Activated CD4-positive, alpha-beta T cell treated with anti-CD3 and anti-CD28 coated beads, Interleukin-2, amount 50 U/mL, for 4 hours (primary cell): ENCODE measurements at places on chromosomes 5 and 9.

DNA sequence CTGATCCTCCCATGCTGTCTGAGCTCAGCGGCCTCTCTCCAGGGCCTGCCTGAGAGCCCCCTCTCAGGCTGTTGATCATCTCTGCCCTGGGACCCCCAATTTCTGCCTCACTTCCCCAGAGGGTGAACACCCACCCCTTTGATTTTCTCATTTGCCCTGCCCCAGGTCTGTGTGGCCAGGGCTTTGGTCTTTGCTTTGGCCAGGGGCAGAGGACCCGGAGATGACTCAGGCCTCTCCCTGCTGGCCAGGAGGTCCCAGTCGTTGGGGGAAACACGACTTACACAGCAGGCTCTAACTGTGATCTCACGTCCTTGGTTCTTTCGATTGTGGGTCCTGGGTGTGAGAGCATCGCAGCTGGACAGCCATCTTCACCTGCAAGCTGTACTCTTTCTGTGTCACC lies 1.1 kb upstream of the ADAMTS2 start:
- no peak for DNase-seq

GRCh38 chr5:124639095-124639665 lies 107.3 kb downstream of the ZNF608 start:
- DNase-seq: no peak

GRCh38 chr9:33159777-33160127 lies 7.4 kb downstream of the B4GALT1 start:
- peak; percentile 49 for DNase-seq

- no peak for DNase-seq
These were observed 2.0 kb upstream of the C1QTNF3 start for GRCh38 chr5:34045023-34045422.

- DNase-seq: no peak
These were observed 234.8 kb downstream of the GLIS3 start for GRCh38 chr9:4065054-4065453.

DNA sequence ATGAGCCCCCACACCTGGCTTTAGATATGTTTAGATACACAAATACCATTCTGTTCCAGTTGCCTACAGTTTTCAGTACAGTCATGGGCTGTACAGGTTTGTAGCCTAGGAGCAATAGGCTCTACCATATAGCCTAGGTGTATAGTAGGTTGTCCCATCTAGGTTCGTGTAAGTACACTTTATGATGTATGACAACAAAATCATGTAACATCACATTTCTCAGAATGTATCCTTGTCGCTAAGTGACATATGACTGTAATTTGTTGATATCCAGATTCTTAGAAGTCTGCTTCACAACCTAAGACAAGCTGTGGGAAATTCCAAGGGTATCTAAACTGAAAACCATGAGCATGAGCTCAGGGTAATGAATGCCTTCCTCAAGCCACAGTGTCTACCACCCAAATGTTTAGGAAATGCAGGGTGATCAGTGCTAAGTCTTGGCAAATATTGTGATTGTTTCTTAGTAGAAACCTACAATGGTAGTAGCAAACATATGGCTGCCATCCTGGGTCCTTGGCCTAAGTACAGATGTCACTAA lies 8.4 kb downstream of the ECM2 start:
- DNase-seq: no peak

DNA sequence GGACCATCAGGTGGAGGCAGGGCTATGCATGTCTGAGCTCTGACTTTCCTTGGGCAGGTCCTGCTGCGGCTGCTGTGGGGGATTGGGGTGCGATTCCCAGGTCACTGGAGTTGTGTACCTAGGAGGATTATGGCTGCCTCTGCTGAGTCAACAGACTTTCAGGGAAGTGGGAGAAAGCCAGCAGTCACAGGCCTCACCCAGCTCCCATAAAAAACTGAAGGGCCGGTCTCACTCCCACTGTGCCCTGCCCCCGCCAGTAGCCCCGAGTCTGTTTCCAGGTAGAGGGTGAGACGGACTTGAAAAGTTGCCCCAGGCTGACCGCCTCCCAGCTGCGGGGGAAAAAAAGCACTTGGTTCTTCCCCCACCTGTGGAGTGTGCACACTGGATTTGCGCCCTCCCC lies 76.7 kb downstream of the FAM170A start:
- no peak for DNase-seq

- no peak for DNase-seq
These were observed 17.6 kb downstream of the FAM169A start for GRCh38 chr5:74848553-74849025.

DNA sequence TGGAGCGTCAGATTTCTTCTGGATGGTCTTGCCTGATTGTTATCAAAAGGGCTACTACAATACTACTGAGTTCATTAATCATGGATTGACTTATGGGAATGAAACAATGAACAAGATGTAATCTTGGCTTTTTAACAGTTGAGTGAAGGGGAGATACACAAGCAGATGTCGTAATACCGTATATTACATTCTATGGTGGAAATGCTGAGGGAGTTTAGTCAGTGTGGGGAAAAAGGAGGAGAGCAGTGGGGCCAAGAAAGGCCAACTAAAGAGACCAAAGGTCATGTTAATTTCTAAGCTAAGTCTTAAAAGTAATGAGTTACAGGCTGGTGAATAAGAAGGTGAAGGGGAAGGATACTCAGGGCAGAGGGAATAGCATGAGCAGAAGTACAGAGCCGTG lies 29.0 kb upstream of the PSAT1 start:
- DNase-seq: no peak

DNA sequence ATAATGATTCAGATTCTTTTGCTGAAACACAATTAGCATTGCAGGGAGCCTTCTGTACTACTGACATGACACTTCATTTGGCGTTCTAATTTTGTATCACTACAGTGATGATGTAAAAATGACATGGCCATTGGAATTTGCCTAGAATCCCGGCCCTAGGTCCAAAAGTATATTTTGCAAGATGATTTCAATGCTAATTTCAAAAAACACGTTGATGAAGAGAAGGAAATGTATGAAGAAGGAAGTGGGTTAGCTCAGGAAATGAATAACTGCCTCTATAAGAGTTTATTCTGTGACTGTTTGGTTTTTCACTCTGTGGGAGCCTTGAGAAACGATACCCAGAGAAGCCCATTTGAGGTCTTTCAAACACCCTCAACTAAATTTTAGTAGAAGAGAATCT lies 59.3 kb downstream of the OSTF1 start:
- no peak for DNase-seq

GRCh38 chr9:31210978-31211570 lies 1173.4 kb upstream of the ACO1 start:
- DNase-seq: no peak

GRCh38 chr9:7318920-7319319 lies 480.7 kb downstream of the DMAC1 start:
- no peak for DNase-seq

GRCh38 chr5:153491038-153491744 lies 721 bp downstream of the GRIA1 start:
- DNase-seq: no peak

GRCh38 chr9:81871695-81872094 lies 56.5 kb upstream of the SPATA31D4 start:
- DNase-seq: no peak

- no peak for DNase-seq
These were observed 122.4 kb downstream of the LRRC70 start for GRCh38 chr5:62701036-62701435.

DNA sequence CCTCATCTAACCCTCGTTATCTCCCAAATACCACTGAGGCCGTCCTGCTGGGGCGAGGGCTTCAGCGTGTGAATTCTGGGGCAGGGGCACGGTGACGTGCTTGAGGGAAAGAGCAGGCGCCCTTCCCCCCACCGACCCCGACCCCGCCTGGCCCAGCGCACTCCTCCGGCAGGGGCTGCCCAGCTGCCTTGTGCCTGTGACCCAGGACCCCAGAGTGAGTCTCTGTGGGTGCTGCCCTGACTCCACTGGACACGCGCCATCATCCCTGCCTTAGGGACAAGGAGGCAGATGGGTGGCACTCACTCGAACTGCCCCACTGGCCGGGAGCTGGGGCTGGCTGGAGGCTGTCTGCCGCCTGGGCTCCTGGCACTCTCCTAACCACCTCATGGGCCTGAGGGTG lies 136.2 kb upstream of the LPCAT1 start:
- no peak for DNase-seq

DNA sequence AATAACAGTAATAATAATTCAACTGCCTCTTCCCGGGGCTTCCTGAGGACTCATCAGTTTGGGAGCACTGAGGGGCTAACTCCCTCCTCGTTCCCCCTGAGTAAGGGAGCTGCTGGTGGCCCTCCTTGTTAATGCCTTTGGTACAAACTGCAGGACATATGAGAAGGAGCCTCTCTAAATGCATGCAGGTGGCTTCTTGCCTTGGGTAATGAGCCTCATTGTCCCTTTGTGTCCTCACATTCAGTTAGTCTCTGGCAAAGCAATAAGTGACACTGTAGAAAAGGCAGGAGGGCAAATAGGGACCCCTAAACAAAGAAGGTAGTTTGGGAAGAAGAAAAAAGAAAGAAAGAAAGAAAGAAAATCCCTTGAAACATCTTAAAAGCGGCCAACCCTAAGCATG lies 95.4 kb upstream of the ERCC6L2 start:
- DNase-seq: no peak

DNA sequence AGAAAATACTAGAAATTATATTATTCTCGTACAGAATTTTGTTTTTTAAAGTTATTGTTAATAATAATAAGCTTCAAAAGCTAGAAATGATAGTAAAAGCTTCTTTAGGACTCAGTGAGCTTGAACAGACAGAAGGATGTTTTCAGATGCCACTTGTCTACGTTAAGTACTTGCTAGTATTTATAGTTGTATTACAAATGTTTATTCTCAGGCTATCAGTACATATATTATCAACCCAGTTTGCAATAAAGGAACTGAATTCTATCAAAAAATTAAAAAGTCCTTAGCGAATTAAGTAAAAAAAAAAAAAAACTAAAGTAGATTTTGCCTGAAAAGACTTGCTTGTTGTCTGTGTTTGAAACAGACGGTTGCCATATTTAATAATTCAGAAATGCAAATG lies 23.9 kb downstream of the HCN1 start:
- DNase-seq: no peak

DNA sequence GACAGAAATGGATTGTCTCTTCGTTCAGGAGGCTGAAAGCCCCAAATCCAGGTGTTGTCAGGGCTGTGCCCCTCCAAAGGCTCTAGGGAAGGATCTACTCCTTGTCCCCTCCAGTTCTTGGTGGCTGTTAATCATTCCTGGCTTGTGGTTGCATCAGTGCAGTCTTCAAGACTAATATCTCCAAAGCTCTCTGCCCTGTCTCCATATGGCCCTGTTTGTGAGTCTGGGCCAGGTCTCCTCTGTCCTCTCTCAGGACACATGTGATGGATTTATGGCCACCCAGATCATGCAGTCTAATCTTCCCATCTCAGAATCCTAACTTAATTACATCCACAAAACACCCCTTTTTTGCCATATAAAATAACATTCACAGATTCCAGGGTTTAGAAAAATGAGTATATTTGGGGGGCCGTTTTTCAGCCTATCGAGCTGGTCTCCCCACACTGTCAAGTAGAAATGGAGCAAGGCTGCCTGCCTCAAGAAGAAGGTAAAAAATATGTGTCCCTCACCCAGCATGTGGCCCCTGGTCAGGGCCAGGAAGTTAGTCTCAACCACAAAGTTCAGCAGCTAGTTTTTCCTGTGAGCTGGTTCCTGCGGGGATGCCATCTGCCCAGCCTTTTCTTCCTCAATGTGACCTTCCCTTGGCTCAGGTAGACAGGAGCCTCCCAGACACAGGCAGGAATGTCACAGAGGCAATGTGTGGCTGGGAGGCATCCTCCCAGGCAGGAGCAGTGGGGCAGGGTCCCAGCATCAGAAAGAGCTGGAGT lies 509.4 kb downstream of the IRX1 start:
- DNase-seq: no peak

DNA sequence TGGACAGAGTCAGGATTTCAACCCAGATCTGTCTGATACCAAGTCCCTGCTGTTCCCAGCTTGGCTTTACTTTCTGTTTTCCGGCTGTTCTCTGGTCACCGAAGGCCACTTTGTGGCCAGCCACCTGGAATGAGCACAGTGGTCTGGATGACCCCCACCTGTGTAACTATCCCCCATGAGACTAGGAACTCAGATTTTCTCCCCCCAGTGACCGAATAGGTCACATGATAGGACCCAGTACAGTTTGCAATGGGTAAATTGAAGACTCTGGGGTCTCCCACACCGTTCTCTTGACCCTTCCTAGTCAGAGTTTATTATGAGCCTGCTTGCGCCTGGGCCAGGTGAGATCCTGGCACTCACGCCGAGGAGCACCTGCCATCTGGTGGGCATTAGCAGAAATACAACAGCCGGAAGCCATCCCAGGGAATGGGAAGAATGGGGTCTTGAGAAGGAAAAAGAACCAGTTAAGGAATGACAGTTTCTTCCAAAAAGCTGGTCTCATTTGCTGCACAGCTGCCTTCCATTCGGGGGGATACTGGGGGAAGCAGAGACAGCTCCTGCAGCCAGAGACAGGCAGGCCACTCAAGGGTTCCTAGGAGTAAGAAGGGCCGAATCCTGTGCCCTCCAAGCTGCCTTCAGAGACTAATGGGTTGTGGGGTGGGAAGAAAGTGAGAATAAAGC lies 7.1 kb downstream of the PHYHD1 start:
- DNase-seq: peak; percentile 41

DNA sequence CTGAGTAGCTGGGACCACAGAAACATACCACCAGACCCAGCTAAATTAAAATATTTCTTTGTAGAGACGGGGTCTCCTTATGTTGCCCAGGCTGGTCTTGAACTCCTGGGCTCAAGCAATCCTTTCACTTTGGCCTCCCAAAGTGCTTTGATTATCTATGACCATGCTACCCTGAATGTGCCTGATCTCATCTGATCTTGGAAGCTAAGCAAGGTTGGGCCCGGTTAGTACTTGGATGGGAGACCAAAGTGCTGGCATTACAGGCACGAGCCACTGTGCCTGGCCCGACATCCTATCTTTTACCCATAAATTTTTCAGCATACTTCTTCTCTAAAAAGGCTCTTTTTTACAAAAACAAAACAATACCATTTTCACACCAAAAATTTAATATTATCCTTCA lies 137.0 kb upstream of the LRRTM2 start:
- no peak for DNase-seq

GRCh38 chr5:55159763-55160492 lies at the start of gene GPX8:
TSS of gene GPX8 (plus strand) at chr5:55160171. CDS start at chr5:55160193, 22 bp downstream.
- DNase-seq: no peak

DNA sequence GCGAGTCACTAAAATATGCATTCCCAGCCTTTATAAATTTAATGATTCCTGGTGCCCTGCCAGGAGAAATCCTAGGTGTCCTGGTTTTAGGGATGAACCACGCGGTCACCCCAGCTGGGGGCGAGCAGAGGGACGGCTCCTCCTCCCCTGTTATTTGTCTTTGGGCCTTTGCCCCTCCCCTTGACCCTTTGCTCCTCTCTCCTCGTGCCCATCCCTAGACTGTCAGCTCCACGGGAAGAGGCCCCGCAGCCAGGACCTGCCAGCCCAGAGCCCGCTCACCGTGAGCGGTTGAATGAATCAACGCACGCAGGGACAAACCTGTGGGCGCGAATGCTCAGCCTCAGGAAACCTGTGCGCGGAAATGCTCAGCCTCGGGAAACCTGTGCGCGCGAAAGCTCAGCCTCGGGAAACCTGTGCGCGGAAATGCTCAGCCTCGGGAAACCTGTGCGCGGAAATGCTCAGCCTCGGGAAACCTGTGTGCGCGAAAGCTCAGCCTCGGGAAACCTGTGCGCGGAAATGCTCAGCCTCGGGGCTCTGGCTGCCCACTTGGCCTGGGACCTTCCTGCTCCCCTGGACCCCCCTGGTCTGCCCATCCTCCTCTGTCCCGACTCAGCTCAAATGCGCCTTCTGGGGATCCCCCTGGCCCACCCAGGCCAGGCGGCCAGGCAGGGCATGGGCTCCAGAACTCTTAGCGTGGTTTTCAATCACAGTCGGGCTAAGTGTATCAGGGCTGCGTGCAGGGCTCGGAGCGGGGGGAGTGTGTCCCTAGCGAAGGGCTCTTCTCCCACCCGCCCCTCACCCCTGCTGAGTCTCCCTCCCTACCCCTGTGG lies 140.5 kb upstream of the COL5A1 start:
- DNase-seq: no peak
